Stimulated activated CD8-positive, alpha-beta memory T cell treated with anti-CD3 and anti-CD28 coated beads, Interleukin-15, amount 100 ng/mL, for 24 hours (primary cell): ENCODE measurements at places on chromosomes 2 and 18.

DNA sequence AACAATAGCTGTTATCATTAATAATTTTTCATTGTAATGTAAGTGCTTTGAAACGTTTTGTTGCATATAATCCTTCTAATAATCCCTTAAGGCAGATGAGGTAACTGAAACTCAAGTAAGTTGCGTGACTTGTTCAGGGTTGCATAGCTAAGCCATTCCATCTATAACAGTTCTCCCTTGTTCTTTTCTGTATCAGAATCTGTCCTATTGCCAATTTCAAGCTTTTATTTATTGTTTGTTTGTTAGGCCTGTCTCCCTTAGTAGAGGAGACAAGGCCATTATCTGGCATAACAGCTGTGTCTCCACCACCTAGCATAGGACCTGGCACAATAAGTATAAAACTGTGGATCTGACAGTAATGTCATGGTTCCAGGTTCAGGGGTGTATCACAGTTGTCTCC is 19.4 kb downstream of the BABAM2 start:
- DNase-seq: no peak

DNA sequence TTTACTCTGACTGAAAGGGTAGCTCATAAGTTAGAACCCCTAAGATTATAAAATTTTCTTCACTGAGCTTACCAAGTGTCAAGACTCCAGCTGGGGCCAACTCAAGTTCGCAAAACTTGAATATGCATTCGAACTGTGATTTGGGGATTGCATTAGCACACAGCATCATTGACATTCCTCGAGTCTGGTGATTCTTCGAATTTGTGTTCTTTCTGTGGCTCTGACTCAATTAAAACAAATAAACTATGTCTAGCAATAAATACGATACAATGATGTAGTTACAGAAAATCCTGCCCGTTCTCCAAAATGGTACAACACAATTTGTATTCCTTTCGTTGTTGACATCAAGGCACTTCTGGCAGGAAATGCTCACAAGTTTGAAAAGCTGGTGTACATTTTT is 11.1 kb downstream of the CCL20 start:
- DNase-seq: no peak

DNA sequence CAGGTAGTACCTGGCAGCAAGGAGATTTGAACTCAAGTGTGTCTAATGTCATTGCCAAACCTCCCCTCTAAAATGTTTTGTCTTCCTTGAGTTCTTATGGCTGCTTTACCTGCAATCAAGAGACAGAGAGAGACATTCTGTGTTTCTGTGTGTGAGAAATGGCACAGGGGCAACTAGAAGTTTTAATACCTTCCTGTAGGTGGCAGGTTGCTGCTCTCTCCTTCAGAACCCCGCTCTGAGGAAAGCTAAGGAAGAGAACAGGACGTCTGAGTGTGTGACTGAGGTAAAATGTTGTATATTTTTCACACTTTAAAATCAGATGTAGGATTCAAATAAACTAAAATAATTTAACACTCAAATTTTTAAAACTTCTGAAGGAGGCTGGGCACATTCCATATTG is 19.2 kb downstream of the DTNA start:
- no peak for DNase-seq

GRCh38 chr2:26613241-26614215 is 27.6 kb downstream of the CIB4 start:
- DNase-seq: no peak

GRCh38 chr18:37762076-37762621 is 196.6 kb upstream of the CELF4 start:
- no peak for DNase-seq

DNA sequence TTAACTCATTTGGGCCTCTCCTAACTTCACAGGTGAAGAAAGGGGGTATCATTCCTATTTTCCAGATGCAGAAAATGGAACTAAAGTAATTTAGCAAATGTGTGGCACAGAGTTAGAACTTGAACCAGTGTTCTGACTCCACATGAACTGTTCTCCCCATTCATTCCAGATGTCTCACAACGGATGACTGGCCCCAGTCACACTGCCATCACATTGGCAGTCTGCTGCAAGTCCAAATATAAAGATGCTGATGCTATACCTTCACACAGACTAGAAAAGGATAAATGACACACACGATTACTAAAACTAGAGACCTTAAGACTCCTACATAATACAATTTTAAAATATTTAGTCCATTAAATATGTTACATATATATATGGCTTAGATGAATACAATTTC is 195.7 kb downstream of the NBAS start:
- no peak for DNase-seq

DNA sequence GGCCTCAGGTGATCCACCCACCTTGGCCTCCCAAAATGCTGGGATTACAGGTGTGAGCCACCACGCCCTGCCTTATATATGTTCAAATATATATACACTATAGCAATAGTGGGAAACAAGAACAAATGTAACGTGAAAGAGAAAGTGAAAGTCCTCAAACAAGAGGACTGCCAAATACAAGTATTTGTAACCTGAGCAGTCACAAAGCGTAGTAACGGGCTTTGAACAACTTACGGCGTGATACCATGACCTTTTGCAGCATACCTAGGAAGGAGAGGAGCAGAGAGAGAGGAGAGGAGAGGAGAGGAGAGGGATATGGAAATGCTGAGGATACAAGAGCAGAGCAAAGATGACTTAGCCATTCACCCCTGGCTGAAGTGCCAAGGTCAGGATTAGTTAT is 113.8 kb upstream of the RGPD4 start:
- no peak for DNase-seq

DNA sequence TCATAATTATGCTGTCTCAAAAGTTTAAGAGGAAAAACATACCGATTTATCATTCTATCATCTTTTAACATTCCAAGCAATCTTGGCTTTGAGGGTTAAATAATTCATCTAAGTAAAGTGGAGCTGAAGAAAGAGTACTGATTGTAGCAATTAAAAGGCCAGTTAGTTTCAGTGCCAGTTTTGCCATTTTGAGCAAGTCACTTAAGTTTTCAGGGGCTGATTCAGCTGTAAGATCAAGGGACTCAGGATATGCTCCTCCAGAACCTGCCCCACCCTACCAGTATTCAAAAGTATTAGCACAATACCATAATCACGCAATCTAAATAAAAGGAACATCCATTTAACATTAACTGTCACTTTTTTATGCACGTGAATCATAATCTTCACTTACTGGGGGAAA is 1.9 kb downstream of the SS18 start:
- no peak for DNase-seq

DNA sequence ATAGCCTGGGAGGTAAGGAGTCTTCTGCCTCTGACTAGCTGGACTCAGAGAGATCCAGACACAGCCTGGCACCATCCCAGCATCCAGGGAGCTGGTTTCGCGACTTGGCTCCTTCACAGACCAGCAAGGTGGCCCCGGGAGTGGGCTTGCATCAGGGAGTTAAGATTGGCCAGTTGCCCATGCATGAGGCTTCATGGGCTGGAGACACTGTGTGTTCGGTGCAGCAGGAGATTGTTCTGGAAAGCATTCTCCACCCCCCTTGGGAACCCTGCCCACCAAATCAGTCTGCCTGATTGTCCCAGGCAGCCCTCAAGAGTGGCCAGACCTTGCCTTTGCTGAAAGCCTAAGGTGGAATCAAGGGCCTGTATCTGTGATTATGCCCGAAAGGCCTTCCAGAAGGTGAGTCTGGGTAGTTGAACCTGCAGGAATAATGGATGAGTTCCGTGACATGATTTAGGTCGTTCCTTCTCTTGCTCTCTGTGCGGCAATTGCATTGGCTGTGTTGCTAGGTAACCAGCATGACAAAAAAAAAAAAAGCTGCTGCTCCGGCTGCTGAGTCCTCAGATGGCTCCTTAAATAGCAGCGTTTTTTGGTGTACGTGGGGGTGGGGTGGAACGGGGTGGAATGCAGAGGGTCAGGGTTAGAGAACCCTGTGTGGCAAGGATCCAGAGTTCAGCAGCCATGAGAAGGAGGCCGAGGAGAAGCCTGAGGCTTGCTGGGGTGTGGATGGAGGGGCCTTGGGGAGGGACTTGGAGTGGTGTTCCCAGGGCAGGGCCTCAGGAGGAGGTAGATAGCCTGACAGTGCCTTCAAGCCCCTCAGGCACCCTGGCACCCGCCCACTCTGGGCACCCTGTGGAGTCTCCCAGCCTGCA is 93.0 kb upstream of the MCFD2 start:
- no peak for DNase-seq

GRCh38 chr2:202147775-202148174 is 74.7 kb downstream of the KIAA2012 start:
- DNase-seq: no peak

DNA sequence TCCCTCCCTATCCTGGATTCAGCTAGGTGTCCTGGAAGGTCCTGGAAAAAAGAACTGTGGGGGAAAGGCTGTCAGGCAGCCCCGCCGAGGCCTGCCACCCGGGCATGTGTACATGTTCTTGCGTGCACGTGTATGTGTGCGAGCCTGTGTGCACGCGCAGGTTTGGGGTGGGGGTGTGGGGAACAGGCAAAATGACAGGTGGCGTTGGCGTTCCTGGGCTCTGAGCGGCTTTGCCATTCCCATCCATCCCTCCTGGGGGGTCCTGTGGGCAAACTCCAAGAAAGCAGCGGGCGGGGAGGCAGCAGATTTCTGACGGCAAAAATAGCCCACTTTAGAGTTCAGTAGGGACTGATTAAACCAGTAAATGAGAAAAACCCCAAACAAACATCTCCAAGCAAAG is 35.6 kb downstream of the EMX1 start:
- DNase-seq: no peak

DNA sequence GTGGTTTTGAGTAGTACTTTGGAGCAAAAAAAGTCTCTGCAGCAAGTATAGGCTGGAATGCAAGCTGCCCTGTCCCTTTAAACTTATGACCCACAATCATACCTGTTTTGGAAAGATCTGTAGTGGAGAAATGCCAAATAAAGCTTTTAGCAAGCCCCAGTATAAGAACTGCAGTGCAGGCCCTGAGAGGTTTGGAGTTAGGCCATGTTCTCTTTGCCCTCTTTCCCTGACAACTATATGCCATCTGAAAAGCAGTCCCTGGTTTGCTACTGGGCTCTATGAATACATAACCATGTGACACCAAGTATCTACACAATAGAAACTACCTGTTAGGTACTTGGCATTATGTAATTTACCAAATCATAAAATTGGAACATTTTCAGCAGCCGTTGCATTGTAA is 267.4 kb upstream of the HNMT start:
- DNase-seq: no peak

- no peak for DNase-seq
Observed at GRCh38 chr18:50871846-50872245, 7.1 kb upstream of the ME2 start.

GRCh38 chr2:38217401-38218188 is 141.6 kb upstream of the CYP1B1 start:
- DNase-seq: no peak

DNA sequence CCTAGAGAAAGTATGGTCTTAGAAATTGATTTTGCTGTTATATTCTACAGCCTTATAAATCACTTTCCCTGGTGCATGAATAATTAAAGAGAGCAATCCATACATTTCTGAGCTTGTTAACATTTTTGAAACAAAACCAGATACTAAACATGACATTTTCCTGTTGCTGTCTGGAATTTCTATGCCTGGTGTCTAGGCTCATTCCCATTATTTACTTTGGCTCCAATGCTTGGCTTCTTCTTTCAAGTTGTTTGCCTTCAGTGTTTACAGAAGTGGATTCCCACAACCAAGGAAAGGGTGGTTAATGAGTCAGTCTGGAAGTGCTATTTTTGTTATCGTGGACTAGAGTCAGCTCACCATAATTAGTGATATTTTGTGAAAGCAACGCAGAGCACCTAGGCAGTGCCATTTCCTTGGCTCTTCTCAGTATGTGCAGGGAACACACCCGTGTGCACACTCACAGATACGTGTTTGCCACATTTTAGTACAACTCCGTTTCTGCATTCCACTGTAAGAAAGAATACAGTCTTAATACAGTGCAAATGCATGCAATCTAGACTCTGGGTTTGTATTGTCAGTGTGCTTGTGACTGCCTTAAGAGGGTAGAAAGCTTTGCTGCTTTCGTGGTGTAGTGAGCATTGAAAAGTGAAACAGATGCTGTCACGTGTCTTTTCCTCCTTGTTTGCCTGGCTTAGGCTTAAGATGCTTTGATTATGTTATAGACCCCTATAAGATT is 185.0 kb upstream of the RASGRP3 start:
- DNase-seq: no peak

DNA sequence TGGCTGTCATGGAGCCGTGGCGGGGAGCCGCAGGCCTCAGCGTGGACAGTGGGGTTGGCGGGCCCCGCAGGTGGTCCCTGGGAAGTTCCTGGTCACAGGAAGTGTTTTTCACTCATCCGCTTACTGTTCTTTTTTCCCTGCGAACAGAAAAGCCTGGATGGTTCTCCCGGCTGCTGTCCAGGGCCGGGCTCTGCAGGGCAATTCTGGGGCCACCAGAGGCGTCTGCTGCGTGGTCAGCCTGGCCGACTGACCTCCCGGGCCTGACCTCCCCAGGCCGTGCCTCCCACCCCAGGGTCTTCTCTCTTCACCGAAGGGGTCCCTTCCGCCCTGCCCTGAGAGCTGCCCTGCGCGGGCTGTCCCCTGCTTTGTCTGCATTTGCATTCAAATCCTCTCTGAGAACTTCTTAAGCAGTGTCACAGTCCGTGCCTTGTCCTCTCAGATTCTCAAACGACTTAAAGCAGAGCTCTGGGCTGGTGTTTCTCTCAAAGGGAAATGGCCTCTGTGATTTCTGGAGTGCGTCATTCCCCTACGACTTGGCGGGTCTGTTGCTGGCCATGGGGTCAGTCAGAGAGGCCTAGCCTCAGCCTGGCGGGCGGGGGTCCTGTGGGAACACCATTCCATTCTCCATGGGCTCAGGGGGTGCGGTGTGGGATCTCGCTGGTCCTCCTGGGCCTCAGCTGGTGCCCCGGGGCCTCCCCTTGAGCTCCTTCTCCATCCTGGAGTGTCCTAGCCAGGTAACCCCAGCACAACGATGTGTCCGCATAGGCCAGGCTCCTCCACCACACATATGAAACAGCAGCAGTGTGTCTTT is 38.3 kb downstream of the KLHL29 start:
- no peak for DNase-seq

- no peak for DNase-seq
Observed at GRCh38 chr2:64635976-64636911, 17.5 kb downstream of the SERTAD2 start.

DNA sequence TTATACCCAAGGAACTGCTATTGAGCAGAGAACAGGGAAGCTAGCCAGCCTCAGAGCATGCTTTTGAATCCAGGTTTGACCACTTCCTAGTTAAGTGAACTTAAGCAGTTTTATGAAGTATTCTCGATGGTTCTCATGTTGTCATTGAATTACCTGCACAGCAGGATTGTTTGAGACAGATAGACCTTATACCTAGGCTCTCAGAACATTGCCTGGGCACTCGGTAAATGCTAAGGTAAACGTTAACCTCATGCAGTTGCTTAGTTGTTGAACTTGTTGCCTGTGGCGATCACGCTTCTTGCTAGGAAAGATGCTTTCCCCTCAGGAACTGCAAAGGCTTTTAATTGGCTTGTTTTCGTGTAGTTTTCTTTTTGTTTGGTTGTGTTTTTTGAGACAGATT is 34.0 kb upstream of the CHMP1B start:
- DNase-seq: no peak

- no peak for DNase-seq
Observed at GRCh38 chr18:72762515-72763122, 105.2 kb downstream of the NETO1 start.
